Activated CD4-positive, alpha-beta T cell treated with anti-CD3 and anti-CD28 coated beads for 4 hours (primary cell): ENCODE measurements at places on chromosomes 11 and 22.

- no peak for DNase-seq
These were observed 96.3 kb downstream of the C11orf65 start for GRCh38 chr11:108370990-108371389.

DNA sequence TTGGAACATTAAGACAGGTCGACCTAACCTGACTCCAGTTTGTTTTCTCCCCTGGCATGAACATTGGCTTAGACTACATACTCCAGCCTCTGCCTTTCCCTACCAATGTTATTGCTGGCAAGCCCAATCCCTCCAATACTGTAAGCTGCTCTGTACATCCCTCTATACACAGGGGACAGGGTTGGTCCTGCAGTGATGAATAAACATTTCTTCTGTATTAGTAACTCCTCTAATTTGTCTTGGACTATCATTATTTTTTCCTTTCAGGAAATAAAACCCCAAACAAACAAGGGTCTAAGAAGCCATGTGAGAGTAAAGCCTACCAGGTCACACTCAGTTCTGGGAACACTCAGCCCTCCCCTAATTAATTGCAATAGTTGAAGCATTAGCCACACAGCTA is 35.1 kb upstream of the FJX1 start:
- no peak for DNase-seq

DNA sequence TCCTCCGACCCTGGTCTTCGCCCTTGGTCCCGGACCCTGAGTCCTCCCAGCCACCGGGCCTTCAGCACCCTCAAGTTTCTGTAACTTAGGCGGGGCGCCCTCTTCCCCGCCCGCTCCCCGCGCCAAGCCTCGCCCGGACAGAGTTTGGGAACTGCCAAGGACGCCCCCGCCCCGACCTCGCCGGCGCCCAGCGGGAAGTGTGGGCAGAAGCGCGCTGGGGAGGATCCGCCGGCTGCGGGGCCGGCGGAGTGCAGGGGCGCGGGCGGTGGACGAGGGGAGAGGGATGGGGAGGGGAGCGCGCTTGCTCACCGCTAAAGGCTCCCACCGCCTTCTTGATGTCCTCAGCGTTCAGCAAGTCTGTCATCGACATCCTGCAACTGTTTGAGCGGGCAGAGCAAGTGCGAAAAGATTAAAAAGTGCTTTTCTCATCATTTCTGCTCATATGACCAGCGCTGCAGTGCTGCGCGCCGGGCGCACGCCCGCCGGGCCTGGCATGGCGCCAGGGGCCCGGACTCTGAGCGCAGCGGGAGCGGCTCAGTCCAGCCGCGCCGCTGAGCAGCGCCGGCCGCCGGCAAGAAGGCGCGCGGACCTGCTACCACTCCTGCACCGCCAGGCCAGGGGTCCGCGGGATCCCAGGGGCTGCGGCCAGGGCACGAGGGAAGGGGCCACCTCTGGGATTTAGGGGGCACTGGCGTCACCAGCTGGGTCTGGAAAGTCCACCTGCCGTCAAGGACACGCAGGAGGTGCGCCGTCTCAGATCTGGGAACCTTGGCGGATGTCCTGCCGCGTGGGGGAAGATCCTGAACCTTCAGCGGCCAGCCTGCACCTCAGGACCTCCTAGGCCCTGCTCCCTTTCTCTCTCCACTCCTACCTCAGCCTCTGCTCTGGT is at the start of gene PVALB:
Gene PVALB (minus strand): TSS at position 400 of the 889 bp plus-strand sequence. CDS start 30 bp downstream, at position 370.
- DNase-seq, result no peak

GRCh38 chr22:25900880-25901279 is 158.9 kb downstream of the MYO18B start:
- DNase-seq, result no peak

DNA sequence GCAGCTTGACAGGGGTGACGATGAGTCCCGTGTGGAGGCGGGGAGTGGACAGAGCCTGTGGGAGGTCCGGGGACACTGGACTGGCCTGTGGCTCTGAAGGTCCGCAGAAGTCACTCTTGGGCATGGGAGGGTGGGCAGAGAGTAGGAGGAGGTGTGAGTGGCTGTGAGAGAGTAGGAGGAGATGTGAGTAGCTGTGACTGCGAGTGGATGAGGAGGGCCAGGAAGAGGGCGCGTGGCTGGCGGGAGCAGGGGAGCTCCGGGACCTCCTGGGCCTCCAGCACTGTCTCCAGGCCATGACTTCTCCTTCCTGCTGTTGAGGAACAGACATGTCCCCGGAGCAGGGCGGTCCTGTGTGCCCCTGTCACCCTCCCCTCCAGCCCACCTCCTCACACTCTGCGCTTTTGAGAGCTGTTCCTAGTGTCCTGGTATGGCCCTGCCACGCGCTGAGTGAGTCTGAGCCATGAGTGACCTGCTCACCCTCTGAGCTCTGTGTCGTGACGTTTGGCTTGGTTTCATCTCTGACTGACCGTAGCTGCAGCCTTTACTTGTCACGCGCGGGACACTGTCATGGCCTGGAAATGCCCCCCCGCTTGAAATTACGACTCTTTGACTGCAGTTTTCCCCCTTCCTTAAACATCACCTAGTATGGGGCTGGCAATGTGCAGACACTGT is 391.5 kb downstream of the TBC1D22A start:
- DNase-seq, result no peak

DNA sequence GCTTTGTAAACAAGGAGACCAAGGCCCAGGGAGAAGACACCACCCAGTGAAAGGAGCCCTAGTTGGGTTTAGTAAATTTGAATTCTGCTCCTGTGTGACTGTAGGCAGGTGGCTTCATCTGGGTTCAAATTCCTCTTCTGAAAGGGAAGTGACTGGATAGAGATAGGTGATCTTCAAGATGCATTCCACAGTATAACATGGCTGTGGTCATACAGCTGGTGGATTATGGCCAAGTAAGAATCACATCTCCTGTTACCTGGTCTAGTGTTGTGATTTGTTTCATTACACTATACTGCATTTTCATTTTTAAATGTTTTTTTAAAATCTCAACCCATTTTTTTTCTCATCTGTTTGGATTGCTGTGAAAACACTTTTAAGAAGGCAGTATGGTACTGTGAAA is 58.0 kb upstream of the PICALM start:
- no peak for DNase-seq

DNA sequence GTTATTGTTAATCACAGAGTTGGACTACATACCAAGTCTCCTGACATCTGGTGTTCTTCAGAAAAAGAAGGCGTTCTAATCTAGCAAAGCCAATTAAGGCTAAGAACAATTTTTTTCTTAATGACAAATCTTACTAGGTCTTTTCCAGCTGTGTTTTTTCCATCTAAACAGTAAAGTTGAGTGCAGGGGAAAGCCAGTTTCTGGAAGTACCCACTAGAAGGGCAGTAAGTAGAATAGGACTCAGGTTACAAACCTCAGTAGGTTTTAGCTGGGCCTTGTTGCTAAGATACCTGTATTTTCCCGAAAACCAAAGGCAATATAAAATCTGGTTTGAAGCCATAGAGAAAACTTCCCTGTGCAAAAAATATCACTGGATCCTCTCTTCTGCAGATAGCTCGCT is 351.9 kb downstream of the ETS1 start:
- no peak for DNase-seq

DNA sequence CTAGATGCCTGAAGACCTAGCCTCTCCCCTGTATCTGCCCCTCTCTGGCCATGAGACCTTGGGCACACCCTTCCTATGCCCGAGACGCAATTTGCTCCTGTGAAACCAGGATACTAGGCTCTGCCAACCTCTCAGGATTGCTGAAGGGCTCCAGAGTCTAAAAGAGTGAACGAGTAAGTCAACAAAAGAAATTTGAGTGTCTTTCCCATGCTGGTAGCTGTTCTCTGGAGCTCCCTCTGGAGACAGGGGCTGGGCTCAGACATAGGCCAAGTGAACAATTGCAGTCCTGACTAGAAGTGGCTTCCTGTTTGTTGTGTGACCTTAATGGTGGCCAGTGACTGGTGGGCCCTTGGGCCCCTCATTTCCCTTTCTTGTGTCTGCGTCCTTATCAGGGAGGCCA is 189.0 kb upstream of the NARS2 start:
- no peak for DNase-seq

GRCh38 chr22:19057999-19058491 is 64.2 kb downstream of the DGCR2 start:
- DNase-seq, result no peak

DNA sequence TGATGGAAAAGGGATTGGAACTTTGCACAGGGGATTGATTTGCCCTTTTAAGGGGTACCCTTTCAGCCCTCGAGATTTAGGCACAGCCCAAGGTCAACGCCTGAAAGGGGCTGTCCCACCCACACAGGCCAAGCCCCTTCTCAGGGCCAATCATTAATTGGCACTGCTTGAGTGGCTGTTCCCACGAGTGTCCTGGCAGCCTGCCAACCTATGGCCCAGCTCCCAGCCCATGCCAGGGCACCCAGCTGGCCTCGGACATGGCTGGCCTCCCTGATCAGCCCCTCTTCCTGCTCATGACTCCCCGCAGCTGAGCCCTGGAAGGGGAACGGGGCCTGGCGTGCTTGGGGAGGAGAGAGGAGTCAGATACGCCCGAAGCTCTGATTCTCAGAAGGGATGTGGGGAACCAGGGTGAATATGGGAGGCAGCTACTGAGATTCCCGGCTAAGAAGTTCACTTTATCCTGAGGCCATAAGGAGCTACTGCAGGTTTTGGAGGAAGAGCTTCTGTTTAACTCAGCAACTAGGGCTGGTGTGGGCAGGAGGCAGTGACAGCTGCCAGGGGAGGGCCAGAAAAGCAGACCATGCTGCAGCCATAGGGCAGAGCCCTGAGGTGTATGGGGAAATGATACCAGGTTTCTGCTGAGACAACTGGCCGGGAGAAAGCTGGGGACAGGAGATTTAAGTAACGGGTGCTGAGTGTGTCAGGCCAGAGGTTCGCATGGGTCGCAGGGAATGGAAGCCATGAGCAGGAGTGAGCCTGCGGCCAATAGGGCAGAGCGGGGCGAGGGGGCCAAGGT is 30.0 kb downstream of the WNT7B start:
- no peak for DNase-seq

DNA sequence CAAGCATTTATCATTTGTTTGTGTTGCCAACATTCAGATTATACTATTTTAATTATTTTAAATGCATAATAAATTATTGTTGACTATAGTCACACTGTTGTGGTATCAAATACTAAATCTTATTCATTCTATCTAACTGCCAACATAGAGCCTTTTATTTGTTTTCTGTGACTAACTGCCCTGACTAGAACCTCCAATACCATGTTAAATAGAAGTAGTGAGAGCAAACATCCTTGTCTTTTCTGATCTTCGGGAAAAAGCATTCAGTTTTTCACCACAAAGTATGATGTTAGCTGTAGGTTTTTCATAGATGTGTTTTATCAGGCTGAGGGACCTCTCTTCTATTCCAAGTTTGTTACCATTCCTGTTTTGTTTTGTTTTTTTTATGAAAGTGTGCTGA is 15.2 kb downstream of the TRIM34 start:
- DNase-seq, result no peak

DNA sequence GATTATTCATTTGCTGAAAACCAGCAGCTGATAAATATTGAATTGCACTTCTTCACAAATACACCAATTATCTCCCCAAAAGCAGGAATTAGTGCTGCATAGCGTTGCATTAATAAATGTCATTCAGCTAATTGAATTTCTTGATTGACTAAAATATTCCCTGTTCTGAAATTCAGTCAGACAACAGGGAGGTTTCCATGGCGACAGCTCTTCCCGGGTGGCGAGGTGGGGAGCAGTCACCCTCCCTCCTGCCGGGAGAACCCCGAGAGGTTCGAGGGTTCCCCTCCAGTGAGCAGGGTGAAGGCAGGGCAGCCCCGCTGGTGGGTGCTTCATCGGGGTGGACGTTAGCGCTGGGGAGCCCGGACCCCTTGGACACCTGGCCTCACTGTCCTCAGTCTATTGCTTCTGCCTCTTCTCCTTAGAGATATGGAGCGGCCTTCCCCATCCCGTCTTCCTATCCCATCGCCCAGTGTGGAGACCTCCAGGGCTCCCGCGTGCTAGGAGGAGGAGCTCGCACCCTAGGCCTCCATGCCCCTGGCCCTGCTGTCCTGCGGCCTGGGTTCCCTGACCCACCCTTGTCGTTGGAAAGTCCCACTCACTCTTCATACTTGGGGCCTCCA is 983.5 kb downstream of the BRD1 start:
- DNase-seq, result no peak

- no peak for DNase-seq
These were observed 46.1 kb upstream of the RFPL3 start for GRCh38 chr22:32311551-32312071.

DNA sequence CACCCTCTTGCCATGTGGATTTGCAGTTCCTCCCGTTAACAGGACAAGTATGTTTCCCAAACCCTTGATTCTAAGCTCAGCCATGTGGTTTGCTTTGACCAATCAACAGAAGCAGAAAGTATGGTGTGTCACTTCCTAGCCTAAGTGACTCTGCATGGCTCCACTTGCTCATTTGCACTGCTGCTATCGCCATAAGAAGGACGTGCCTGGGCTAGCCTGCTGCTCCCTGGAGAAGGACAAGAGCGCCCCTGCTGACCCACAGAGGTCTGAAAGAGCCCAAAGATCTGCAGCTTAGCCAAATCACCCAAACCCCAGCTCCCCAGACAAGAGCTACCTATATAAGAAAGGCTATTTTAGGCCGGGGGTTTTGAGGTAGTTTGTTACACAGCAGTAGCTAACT is 18.0 kb downstream of the TBRG1 start:
- no peak for DNase-seq

- no peak for DNase-seq
These were observed 11.8 kb upstream of the TBCEL start for GRCh38 chr11:121012091-121012490.

DNA sequence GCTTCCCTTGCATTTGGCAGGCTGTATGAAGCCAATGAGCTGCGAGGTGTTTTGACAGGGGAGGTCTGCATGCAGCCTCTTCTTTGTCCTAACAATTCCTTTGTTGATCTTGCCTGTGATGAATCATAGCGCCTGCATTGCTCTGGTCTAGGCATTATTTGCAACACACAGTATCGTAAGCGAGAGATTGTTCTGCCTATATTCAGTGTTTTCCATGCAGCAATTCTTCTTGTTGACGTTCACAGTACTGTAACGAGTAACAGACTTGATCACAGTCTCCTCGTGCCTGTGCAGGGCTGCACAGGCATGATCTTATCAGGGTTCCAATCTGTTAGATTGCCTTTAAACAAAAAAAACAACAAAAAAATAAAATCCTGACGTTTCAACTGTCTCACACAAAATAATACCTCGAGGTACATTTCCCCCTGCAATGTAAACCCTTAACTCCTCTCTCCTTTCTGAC is 13.9 kb upstream of the ADSL start:
- peak; percentile 18 for DNase-seq

- no peak for DNase-seq
These were observed 4.9 kb downstream of the PNPLA3 start for GRCh38 chr22:43928468-43928867.
